T47D (cell line): ENCODE measurements at places on chromosomes 3 and 15.

GRCh38 chr3:40961104-40961857, 238.0 kb upstream of the CTNNB1 start:
- no peak for DNase-seq

DNA sequence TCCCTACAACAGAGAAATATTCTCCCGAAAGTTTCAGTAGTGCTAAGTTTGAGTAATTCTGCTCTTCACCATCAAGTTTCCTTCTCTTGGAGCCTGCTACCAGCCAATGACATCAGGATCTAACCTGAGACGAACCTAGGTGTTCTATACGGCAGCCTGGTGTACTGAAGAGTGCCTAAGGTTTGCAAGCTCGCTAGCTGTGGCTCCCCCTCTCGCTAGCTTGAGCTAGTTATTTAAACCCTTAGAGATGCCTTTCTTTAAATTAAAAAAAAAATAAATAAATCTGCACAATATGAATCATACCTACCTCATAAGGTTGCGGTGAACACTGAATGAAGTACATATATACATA, 1.4 kb upstream of the COL8A1 start:
- no peak for DNase-seq

- no peak for DNase-seq
Measured at GRCh38 chr3:195097331-195098255, 173.4 kb downstream of the XXYLT1 start.

DNA sequence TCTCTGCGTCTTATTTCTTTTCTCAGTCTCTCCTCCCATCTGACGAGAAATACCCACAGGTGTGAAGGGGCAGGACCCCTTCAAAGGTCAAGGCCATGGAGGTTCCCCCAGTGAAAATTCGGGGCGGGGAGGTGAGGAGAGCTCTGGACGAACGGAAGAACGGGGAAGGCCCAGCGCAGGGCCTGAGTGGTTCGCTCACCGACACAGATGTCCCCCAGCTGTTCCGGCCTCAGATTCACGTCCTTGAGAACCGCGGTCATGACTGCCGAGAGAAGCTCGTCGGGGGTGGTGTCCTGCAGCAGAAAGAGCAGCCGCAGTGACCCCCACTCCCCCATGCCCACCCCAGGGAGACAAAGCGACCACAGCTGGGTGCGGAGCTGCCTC, 542 bp downstream of the ACAA1 start:
- DNase-seq = no peak

GRCh38 chr3:142943349-142943748, 20.1 kb downstream of the PAQR9 start:
- no peak for DNase-seq

DNA sequence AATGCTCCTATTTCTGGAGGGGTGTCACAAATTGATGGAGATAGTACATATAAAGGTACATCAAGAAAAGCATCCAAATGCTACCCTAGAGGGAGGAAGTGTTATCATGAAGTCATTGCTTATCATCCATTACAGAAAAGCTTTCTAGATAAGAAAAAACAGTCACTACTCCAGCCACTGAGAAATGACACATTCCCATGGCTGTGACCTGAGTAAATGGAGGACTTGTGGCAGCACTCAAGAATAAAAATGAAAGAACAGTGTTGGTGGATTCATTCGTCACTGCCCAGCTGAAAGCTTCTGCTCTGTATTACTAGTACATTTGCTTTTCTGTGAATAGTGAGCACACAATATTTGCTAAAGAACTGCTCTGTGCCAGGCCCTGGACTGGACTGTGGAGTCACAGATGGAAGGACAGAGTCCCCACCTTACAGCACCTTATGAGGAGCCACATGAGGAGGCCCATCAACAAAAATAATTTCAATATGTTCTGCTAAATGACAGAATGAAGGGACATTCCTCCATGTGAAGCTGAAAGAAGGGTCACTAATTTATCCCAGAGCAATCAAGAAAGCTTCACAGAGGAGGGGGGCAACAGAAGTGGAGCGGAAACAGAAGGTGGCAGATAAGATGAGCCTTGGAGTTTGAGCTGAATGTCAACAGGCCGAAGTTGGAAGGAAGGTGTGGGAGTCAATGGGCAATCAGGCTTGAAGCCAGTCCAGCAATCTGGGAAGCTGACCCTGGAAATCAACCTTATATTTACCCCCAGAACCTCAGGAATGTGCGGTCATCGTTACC, 343.5 kb upstream of the TRIM42 start:
- DNase-seq = no peak

DNA sequence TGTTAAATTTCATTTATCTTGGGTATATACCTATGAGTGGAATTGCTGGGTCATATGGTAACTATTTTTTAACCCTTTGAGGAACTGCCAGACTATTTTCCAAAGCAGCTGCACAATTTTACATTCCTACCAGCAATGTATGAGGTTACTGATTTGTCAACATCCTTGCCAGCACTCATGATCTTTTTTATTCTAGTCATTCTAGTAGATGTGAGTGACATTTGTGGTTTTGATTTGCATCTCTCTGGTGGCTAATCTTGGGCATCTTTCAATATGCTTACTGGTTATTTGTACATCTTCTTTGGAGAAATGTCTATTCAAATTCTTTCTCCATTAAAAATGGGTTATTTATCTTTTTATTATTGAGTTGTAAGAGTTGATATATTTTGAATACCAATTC, 21.3 kb upstream of the LRRC58 start:
- DNase-seq = no peak

- peak; percentile 46 for DNase-seq
Measured at GRCh38 chr15:82624008-82624407, 23.2 kb downstream of the CPEB1 start.

DNA sequence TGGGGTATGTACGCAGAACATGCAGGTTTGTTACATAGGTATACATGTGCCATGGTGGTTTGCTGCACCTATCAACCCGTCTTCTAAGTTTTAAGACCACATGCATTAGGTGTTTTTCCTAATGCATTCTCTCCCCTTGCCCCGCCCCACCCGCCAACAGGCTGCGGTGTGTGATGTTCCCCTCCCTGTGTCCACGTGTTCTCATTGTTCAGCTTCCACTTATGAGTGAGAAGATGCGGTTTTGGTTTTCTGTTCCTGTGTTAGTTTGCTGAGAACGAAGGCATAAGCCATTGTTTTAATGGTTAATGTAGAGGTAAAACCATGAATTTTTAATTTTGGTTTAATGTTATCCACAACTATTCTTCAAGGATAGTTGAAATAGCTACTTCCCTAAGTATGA, 346.8 kb upstream of the EPHA6 start:
- DNase-seq = no peak

- no peak for DNase-seq
Measured at GRCh38 chr3:138879541-138880380, 45.0 kb upstream of the PIK3CB start.

GRCh38 chr3:133459400-133459799, 59.5 kb downstream of the BFSP2 start:
- no peak for DNase-seq

- peak; percentile 78 for DNase-seq
Measured at GRCh38 chr3:181948286-181948685, 236.6 kb downstream of the SOX2 start.

DNA sequence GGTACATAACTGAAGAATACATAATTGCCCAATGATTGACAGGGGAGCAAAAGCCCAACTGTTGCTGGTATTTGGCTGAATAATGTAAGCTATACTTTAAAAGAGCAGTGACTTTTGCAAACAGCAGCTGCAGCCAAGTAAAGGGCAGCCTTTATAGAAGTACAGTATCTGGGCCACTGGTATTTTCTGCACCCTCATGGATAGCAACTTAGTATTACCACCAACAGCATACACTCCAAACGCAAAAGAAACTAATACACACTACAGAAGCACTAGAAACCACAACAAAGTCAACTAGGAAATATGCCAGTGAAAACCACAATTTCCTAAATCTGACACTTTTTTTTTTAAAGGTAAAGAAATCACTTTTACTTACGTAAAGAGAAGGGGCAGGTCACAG, 206.1 kb downstream of the TIGIT start:
- no peak for DNase-seq

DNA sequence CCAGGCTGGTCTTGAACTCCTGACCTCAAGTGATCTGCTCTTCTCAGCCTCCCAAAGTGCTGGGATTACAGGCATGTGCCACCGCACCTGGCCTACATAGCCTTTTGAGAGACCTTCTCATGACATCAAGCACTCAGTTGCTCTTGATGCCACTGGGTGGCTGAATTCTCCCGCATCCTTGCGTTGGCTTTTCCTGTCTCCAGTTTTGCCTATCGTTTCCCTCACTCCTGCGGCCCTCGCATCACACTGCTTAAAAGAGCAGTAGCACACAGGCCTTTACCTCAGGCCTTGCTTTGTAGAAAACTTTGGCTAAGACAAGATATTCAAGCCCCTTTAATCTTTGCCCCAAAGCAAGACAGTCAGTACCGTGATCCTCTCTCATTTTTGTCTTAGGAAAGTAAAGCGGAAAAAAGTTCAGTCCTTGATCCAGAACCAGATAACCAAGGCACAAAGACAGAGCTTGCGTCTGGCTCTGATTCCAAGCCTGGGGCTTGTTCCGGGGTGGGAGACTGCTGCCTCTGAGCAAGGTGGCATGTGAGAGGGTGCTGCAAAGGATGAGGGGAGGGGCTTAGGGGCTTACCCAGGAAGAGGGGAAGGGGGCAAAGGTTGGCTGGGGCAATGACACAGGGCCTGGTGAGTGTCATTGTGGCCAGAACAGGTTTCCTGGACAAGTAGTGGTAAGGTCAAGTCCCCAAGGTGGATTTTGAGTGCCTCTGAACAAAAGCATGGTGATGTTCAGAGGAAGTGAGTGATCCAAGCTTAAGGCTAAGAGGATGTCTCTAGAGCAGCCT, 175.0 kb upstream of the TLE3 start:
- no peak for DNase-seq

DNA sequence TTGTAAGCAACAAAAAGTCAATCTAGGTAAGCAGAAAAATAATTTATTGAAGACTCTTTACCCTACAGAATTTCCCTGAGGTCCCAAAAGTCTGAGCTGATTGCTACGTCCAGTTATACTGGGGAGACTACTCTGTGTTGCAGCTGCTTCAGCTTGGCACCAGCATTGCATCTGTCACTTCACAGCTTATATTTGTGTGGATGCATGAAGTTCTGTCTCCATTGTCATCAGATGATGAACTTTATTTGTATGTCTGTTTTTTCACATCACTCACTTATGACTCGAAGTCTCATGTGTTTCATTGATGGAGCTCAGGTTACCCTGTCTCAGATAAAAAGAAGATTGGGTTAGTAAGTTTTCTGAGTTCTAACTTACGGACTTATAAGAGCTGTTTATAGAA, 75.3 kb upstream of the LRRFIP2 start:
- no peak for DNase-seq

GRCh38 chr15:37057831-37058230, 42.5 kb downstream of the MEIS2 start:
- no peak for DNase-seq

GRCh38 chr3:63228677-63229076, 49.4 kb upstream of the SYNPR start:
- peak; percentile 1 for DNase-seq

GRCh38 chr3:98529856-98530459, 1.8 kb upstream of the GPR15 start:
- no peak for DNase-seq

- no peak for DNase-seq
Measured at GRCh38 chr3:134625885-134626741, 24.7 kb downstream of the KY start.

DNA sequence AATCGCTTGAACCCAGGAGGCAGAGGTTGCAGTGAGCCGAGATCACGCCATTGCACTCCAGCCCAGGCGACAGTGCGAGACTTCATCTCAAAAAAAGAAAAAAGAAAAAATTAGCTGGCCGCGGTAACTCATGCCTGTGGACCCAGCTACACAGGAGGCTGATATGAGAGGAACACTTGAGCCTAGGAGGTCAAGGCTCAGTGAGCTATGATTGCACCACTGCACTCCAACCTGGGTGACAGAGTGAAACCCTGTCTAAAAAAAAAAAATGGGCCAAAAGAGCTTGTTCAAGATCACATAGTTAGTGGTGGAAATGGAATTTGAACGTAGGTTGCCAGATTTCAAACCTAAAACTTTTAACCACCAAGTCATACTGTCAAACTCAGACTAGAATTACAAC, 46.2 kb upstream of the PPP4R2 start:
- DNase-seq = no peak

- DNase-seq = no peak
Measured at GRCh38 chr3:147702509-147702908, 293.3 kb downstream of the ZIC1 start.

- DNase-seq = no peak
Measured at GRCh38 chr3:88141458-88142083, 8.2 kb upstream of the C3orf38 start.

GRCh38 chr3:129702934-129703712, 96.6 kb upstream of the PLXND1 start:
- DNase-seq = no peak

- DNase-seq = peak; percentile 91
Measured at GRCh38 chr3:194178669-194179068, 42.7 kb downstream of the HES1 start.

DNA sequence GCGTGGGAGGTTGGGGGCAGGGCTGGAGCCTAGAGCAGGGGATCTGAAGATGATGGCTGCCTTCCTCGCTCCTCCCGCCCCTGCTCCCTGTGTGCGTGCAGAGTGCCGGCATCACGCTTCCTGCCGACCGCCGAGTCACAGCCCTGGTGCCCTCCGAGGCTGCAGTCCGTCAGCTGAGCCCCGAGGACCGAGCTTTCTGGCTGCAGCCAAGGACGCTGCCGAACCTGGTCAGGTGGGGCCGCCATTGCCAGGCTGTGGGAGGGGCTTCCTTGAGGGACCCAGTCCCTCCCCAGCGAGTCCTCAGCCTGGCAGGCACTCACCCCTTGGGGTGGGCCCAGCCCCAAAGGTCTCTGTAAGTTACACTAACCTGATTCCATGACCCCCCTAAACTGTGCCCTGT, 17.6 kb downstream of the STAB1 start:
- DNase-seq = no peak

GRCh38 chr15:67768313-67768977, 56.9 kb upstream of the SKOR1 start:
- no peak for DNase-seq

- DNase-seq = no peak
Measured at GRCh38 chr3:57794501-57794900, 38.4 kb downstream of the SLMAP start.
